ENCODE measurements at places on chromosomes 2 and 18.

- DNase-seq: no peak
These were observed 52.3 kb downstream of the PAPOLG start for GRCh38 chr2:60808330-60808801.

DNA sequence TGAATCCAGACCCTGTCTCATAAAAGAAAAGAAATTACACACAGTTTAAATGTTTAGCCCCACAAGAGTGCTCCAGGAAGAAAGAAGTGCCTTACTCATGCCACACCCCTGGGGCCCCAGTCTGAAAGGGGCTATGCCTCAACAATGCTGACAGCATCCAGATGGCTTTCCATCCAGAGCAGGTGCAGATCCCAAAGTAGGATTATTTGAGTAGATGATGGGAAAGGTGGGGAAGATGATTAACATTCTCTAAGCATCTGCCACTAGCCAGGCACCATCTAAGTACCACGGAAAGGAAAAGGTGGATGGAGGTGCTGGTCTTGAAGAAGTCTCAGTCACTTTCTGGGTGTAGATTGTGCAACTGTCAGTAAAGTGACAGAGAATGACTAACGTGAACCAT is 16.3 kb downstream of the DPYSL5 start:
- no peak for DNase-seq

GRCh38 chr18:58631301-58631700 is 2.4 kb upstream of the ALPK2 start:
- no peak for DNase-seq

GRCh38 chr2:32849456-32850194 is 97.1 kb upstream of the LTBP1 start:
- DNase-seq: no peak

- DNase-seq: no peak
These were observed 206.0 kb downstream of the AGPS start for GRCh38 chr2:177598326-177599138.

DNA sequence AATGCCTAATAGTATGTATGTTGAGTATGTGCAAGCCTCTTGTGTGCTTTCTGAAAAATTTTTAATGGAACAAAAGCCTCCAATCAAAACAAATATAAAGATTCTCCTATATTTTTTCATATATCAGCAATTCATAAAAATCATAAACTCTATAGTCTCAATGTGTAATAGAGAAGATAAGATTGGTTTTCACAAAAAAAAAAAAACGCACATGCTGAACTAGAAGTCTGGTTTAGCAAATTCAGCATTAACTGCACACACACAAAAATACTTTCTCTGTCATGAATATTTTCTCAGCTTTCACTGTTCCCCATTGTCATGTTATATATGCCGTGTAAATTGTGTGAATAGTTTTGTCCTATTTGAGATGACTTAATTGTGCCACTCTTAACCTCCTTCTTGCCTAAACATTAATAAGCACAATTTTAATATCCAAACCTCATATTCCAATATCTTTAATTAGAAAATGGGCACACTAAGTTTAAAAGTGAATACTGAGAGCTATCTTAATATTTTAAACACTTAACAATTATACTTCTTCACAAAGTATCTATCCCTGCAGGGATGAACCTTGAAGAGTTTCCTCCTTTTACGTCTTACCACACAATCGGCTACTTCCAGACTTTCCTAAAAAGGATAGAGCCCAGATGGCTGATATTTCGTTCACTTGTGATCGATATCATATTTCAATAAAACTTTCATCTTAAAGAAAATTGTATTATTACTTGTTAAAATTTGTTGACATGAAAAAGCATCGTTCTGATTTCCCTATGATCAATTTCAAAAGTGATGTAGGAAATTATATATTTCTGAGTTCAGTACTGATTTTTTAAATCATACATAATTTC is 242.7 kb downstream of the TCF4 start:
- DNase-seq: no peak

GRCh38 chr2:17818235-17818815 is 2.1 kb downstream of the MSGN1 start:
- DNase-seq: no peak

- DNase-seq: no peak
These were observed 17.0 kb upstream of the LANCL1 start for GRCh38 chr2:210493528-210493927.

GRCh38 chr18:8749492-8749891 is 44.1 kb downstream of the MTCL1 start:
- DNase-seq: no peak

DNA sequence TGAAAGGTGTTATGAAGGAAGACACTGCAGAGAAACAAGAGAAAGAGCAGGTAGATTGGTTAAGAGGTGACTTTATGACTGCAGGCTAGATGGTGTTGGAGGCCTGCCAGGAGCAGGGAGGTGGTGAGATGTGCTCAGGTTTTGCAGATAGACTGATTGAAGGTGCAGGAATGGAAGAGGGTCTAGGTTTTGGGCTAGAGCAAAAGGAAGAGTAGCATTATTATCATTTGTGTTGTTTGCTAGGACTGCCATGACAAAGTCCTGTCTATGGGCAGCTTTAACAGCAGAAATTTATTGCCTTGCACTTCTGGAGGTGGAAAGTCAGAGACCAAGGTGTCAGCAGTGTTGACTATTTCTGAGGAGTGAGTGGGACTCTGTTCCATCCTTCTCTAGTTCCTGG is 172.9 kb upstream of the SOX11 start:
- no peak for DNase-seq

Data from HS-27A (cell line).